ENCODE measurements at places on chromosomes 7 and 10. TPM values are rescaled to one million over a fixed set of nuclear protein-coding genes. Genes with fewer than 3 reads are reported as not detected.

The RBP3 gene
- total RNA-seq: not detected

The COX15 gene
- total RNA-seq: 36.9 TPM

The KCP gene
- total RNA-seq: 1.1 TPM

The SPDYE11 gene
- total RNA-seq: not detected

The NCF1 gene
- total RNA-seq: under 0.01 TPM

The TEX47 gene
- not detected for total RNA-seq

The TMEM209 gene
- 20.0 TPM for total RNA-seq

The NEUROD6 gene
- total RNA-seq: not detected

The OR13A1 gene
- under 0.01 TPM for total RNA-seq

The NPFFR1 gene
- not detected for total RNA-seq

The PRTFDC1 gene
- total RNA-seq: 5.3 TPM

The LRRTM3 gene
- not detected for total RNA-seq

The CUTC gene
- total RNA-seq: 11.8 TPM

The FOXP2 gene
- total RNA-seq: 3.8 TPM

The TUBAL3 gene
- total RNA-seq: not detected

The KCNIP2 gene
- 1.4 TPM for total RNA-seq

The GNAT3 gene
- total RNA-seq: not detected

The DYNC1I1 gene
- total RNA-seq: 2.2 TPM

The AS3MT gene
- total RNA-seq: 6.2 TPM

The FBXO24 gene
- under 0.01 TPM for total RNA-seq

The CLEC5A gene
- not detected for total RNA-seq

The SUGCT gene
- total RNA-seq: 21.7 TPM

The RAPGEF5 gene
- total RNA-seq: 1.1 TPM

The CHST15 gene
- 22.8 TPM for total RNA-seq

The PARD3 gene
- 69.2 TPM for total RNA-seq
